ENCODE measurements at places on chromosomes 6 and 20.

- no peak for DNase-seq
Measured at GRCh38 chr20:31454361-31454760, 13.9 kb downstream of the DEFB123 start.

DNA sequence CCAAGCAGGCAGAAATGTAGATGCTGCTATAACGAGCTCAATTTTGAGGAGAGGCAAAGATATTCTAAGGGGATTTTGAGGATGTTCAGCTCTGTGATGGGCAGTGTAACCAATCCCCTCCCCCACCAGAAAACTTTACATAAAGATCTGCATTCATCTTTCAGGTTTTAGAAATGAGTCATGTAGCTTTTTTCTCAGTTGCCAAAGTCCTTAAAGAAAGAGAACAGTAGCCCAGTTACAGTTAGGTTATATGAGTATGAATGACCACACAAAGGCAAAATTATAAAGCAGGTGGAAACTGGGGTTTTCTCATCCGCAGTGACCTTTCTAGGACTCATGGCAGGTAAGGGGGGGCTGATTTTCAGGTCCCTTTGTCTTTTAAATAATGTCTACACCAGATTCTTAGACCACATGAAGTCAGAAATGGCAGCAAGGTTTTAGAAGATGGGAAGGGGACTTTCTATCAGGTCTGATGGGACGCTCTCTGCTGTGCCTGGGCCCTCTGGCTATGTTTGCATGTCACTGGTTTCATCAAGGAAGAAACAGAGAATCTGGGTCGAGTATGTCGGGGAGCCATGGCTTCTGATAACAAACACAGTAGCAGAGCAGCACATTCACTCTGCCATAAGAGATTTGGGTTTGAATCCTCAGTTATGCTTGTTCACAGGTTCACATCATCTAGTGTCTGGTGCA, 94.7 kb downstream of the CLIC5 start:
- DNase-seq = no peak

DNA sequence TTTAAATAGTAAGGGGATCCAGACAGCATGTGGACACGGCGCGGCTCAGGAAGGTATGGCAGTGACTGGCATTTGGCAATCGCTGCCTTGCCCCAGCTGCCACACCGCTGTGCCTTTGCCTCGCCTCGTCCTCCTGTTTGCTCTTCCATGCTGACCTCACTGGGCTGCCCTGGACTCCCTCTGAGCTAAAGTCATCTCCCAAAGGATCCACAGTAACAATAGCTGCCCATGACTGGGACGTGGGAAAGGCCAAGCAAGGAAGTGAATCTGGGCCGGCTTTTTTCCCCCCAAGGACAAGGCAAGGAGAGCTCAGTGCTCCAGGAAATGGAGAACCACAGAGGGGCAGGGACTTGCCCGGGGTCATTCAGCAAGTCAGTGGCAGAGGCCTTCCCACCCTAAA, 48.1 kb downstream of the JPH2 start:
- DNase-seq = no peak

GRCh38 chr6:142071981-142072380, 60.7 kb upstream of the GJE1 start:
- DNase-seq = no peak

DNA sequence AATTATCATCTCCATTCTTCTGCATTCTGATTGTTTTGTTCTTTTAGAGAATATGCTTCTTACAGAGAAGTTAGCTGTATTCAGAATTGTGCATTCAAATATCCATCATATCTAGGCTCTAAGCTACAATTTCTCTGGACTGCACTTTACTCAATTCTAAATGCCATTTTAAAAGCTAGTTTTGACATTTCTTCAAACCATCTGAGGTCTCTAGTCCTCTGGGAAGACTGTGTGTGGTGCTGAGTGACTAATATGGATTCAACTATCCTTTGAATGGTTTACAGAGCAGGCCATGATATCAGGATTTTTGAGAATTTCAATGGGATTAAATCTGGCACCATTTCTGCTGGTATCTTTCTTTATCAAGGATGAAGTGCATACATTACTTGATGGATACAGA, 285.7 kb downstream of the BTBD3 start:
- no peak for DNase-seq
